ENCODE measurements at places on chromosomes 6 and 20. TPM values are rescaled to one million over a fixed set of nuclear protein-coding genes. Genes with fewer than 3 reads are reported as not detected.

B3GAT2 gene
- total RNA-seq: not detected

CALHM5 gene
- total RNA-seq: 0.07 TPM

FLRT3 gene
- 19.9 TPM for total RNA-seq

TSPO2 gene
- not detected for total RNA-seq

POPDC3 gene
- total RNA-seq: 3.3 TPM

HCRTR2 gene
- not detected for total RNA-seq

STMND1 gene
- not detected for total RNA-seq

MAPK13 gene
- 80.4 TPM for total RNA-seq

CEP43 gene
- 11.6 TPM for total RNA-seq

OR2H2 gene
- total RNA-seq: not detected

MYLK2 gene
- total RNA-seq: not detected

SSTR4 gene
- total RNA-seq: not detected

TAGAP gene
- total RNA-seq: 0.42 TPM

SLC26A8 gene
- not detected for total RNA-seq

TREM2 gene
- total RNA-seq: 7.9 TPM

FKBP1C gene
- not detected for total RNA-seq

MCHR2 gene
- total RNA-seq: not detected

ZNF831 gene
- total RNA-seq: not detected

HLA-DOA gene
- total RNA-seq: 0.07 TPM

ID4 gene
- 1.3 TPM for total RNA-seq

RREB1 gene
- total RNA-seq: 24.9 TPM

EMILIN3 gene
- total RNA-seq: not detected

PTPRT gene
- not detected for total RNA-seq

SLC17A9 gene
- total RNA-seq: 1.6 TPM

COL9A1 gene
- not detected for total RNA-seq

SLC17A1 gene
- not detected for total RNA-seq

CALHM4 gene
- not detected for total RNA-seq

SCUBE3 gene
- 0.21 TPM for total RNA-seq

TBXT gene
- not detected for total RNA-seq

SPDEF gene
- 21.0 TPM for total RNA-seq

HDGFL1 gene
- total RNA-seq: not detected

PKIB gene
- total RNA-seq: 4.1 TPM

SIM1 gene
- not detected for total RNA-seq

NKX2-2 gene
- not detected for total RNA-seq

CYP24A1 gene
- total RNA-seq: 6.3 TPM

WFDC10B gene
- not detected for total RNA-seq

LY6G6C gene
- 1.5 TPM for total RNA-seq

ABHD16B gene
- total RNA-seq: not detected

ARMC12 gene
- total RNA-seq: not detected

SEL1L2 gene
- not detected for total RNA-seq
